CMK (cell line): ENCODE measurements at places on chromosomes 5 and 9.

- DNase-seq, result no peak
Observed at GRCh38 chr9:133506653-133507038, 18.1 kb downstream of the MYMK start.

DNA sequence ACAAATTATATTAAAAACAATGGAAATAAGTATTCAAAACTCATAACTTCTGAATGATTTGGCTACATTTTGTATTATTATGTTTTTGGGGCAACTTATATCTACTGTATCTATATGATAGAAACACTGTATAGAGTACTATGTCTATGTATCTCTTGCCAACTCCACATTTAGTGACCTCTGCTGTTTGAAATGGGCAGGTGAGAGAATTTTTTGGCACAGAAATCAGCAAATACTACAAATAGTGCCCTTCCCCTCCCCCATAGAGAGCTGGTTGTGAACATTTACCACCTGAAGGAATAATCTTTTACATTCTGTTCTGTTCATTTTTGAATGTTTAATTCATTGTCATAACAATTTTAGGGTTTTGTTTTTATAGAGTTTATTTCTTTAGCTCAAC, 545.3 kb downstream of the PDE4D start:
- DNase-seq, result no peak

- peak; percentile 59 for DNase-seq
Observed at GRCh38 chr5:39194466-39195136, 24.8 kb downstream of the FYB1 start.

- no peak for DNase-seq
Observed at GRCh38 chr5:57442080-57442839, 40.4 kb downstream of the ACTBL2 start.

DNA sequence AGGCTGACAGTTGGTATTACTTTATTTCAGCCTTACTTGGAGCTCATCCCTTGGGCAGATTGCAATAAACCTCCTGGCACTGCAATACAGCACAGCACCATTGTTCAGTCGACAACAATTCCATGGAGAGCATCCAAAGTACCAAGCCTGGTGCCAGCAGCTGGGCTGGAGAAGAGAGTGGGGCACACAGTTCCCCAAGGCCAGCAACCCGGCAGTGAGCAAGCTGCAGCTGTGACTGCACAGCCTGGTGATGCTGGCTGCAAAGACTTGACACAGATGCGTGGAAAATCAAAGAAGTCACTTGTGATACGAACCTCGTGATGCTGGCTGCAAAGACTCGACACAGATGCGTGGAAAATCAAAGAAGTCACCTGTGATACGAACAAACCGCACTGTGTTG, 125.4 kb downstream of the ATPSCKMT start:
- DNase-seq, result no peak
